ENCODE measurements at places on chromosomes 11 and 22.

- no peak for DNase-seq
These were observed 24.8 kb upstream of the RCN1 start for GRCh38 chr11:32065865-32066629.

DNA sequence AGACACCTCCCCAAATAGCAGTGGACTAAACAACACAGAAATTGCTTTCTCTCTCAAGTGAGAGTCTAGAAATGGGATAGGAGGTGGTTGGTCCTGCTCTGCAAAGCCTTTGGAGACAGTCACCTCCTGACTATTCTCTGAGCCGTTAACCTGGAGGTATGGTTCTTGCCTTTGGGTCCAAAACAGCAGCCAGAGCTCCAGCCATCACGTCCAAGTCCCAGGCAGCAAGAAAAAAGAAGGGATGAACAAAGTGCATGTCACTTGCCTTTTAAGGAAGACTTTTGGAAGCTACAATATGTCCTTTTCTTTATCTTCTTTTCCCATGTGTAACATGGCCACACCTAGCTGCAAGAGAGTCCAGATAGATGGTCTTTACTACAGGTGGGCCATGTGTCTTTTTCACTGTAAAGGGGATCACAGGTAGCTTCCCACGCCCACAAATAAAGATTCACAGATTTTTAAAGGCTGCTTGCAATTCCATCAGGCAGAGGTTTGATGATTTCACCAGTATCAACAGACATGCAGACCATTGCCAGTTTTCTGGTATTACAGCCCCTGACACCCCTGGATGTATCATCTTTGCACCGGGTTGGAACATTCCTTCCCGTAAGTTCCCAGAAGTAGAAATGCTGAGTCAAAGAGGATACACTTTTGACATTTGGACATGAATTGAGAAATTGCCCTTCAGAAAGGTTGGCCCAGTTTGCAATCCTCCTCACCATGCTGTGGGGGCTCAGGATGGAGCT is 66.0 kb downstream of the MYEOV start:
- no peak for DNase-seq

DNA sequence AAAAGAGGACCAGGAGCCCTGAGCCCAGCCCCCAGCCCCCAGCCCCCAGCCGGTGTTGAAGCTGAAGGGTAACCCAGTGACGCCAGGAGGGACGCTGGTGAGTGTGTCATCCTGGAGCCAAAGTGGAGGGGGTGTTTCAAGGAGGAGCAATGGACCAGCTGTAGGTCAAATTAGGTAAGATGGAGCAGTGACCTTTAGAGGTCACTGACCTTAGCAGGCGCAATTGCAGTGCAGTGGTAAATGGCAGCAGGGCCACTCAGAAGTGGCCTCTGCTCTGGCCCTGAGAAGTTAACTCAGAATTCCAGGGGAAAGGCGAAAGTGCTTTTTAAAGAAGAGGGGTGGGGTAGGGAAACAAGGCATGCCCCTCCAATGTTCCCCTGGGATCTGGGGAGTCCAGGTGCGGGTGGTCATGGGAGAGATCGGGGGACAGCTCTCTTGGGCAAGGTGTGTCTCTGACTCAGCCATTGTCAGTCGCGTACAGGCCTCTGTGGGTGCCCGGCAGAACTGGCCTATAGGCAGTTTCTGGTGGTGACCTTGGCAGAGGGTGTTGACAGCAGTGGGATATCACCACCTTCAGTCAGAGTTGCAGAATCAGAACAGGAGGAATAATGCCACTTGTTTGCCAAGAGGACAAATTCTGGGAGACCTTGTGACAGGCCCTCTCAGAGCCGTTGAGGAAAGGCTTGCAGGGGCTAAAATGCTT is 50.3 kb upstream of the TIMP3 start:
- DNase-seq = no peak

DNA sequence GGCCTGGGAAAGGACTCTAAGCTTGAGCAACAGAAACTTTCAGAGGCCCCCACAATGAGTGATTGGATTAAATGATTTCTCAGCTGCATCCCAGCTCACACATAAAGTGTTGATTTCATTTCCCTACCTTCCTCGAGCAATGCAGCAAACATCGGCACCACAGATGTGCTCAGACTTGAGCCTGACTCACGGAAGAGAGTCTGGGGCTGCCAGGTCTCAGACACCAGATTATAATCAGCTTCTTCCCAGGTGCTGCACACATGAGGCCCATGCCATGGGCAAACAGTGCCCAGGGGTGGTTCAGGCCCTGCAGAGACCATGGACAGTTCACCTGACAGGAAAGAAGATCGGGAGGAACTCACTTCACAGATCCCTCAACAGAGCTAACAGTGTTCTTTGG is 226.6 kb upstream of the TENM4 start:
- no peak for DNase-seq

DNA sequence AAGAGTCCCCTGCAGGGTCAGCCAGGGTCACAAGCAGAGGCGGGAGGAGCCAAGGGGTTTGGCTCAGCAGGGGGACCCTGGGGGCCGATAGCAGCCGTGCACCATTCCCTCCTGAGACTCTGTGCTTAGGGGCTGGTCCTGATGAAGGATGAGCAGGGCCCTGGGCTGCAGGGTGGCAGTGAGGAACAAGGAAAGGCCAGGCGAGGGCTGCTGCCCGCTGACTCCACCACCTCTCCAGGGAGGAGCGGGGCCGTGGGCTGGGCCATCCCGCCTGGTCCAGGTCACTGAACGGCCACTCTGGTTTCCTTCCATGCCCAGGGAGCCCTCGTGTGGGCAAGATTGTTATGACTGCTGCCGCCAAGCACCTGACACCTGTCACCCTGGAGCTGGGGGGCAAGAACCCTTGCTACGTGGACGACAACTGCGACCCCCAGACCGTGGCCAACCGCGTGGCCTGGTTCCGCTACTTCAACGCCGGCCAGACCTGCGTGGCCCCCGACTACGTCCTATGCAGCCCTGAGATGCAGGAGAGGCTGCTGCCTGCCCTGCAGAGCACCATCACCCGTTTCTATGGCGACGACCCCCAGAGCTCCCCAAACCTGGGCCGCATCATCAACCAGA is 9.2 kb upstream of the NDUFS8 start:
- DNase-seq = no peak

DNA sequence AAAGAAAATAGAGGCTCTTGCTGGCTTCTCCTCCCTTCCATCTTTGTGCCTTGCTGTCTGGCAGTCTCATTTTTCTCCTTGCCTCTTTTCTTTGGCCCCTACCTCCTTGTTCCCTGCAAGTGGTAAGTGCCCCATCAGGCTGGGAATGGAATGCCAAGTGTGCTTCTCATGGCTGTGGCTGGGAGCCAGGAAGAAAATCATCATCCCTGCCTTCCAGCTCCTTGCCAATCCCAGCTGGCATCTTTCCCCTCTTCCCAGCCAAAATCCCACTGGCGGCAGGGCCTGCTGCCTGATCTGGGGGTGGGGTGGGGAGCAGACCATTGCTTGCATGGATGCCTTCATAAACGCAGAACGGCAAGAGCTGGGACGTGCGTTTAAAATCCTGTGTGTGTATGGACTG is 27.0 kb upstream of the SLC25A18 start:
- DNase-seq = peak; percentile 68

- no peak for DNase-seq
These were observed 62.6 kb upstream of the PTPRJ start for GRCh38 chr11:47917599-47918369.

GRCh38 chr11:79229047-79229446 is 211.8 kb downstream of the TENM4 start:
- DNase-seq = no peak

DNA sequence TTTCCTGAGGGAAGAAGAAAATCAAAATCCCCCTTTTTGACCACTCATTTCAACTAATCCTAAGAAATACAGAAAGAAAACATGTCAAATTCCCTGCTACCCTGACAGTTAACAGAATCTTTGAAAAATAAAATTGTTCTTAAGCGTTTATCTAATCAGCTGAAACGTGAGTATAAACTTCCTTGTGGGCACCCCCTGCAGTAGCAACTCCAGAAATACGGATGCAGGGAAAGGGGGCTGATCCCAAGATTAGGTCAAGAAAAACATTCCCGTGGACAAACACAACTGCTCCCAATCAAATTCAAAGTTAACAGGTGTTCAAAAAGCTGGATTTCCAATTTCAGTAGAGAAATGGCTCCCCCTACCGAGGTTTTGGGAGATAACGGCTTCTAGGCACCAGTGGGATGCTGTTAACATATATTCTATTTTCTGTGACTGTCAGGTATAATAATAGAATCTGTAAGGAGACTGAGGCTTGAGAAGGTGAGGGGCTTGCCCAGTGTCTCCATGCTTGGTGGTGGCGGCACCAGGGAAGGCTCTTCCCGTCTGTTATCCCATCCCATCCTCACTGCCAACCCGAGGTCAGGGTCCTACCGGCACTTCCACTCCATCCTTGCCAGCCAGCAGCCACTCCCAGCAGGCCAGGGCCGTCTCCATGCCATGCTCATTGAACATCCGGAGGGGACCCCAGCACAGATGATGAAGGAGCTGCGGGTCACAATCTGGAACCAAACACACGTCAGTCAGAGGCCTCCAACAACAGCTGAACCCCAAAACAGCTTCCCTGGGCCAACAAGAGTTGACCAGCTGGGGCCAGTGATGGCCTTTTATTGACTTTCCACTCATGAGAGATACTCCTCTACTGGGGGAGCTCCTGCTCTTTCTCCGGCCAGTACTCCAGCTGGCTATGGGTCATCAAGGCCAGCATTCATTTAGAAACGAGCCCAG is 32.0 kb upstream of the SERPIND1 start:
- no peak for DNase-seq

DNA sequence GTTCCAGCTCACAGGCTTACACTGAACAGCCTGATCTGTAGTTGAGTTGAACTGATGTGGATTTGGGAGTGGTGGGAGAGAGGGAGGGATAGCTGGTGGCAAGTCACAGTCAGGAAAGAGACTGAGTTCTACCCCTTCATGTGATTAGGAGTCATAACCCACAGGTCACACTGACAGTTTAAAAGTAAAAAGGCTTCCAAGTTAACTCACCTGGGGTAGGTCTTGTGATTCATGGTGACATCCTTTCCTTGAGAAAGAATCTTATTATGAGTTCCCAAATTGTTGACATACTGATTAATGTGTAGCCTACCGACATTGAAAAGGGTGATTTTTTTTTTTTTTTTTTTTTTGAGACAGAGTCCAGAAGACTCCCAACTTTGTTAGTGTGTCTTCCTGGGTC is 5.4 kb downstream of the IZUMO1R start:
- DNase-seq = no peak

DNA sequence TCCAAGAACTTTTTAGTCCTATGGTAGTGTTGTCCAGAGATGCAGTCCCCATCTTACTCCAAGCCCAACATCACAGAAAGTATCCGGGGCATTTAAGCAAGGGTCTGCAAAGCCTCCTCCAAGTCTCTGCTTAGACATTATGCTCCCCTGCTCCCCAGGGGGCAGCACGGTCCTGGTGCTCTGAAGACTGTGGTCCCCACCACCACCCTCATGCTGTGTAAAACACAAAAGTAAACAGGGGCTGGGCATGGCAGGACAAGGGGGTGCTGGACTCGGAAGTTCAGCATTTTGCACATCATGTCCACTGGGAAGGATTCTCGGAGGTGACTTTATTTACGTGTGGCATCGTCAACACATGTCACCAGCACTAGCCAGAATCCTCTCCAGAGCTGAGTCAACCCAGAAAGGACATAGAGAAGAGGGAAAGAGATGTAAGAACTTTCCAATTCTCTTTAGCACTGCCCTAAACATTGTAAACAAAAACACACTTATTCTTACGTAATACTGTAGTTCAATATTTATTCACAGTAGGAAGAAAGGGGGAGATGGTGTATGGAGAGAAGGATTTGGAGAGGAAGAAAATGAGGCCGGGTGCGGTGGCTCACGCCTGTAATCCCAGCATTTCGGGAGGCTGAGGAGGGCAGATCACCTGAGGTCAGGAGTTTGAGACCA is 37.7 kb downstream of the TCIRG1 start:
- DNase-seq = no peak

DNA sequence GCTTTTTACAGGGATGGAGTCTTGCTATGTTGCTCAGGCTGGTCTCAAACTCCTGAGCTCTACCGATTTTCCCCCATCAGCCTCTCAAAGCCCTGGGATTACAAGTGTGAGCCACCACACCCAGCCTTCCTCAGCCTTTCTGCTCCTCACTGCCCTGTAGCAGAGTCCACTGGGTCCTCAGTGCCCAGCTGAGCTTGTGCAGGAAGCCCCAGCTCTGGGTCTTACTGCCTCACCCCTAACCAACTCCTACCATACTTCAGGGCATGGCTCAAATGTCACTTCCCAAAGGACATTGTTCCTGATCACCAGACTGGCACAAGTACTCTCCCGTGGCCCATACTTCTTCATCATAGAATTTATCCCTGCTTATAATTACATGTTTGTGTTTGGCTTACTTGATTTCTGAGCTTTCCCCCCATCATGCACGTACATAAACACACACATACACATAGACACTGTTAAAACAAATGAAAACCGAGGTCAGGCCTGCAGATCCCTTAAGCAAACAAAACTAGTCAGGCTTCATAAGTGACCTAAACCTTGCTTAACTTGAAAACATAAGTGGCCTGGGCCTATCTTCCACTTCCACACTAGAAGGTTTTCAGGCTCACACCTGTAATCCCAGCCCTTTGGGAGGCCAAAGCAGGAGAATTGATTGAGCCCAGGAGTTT is 14.0 kb upstream of the SLC43A3 start:
- DNase-seq = no peak

- no peak for DNase-seq
These were observed 2.1 kb downstream of the FXYD6 start for GRCh38 chr11:117874253-117874909.

DNA sequence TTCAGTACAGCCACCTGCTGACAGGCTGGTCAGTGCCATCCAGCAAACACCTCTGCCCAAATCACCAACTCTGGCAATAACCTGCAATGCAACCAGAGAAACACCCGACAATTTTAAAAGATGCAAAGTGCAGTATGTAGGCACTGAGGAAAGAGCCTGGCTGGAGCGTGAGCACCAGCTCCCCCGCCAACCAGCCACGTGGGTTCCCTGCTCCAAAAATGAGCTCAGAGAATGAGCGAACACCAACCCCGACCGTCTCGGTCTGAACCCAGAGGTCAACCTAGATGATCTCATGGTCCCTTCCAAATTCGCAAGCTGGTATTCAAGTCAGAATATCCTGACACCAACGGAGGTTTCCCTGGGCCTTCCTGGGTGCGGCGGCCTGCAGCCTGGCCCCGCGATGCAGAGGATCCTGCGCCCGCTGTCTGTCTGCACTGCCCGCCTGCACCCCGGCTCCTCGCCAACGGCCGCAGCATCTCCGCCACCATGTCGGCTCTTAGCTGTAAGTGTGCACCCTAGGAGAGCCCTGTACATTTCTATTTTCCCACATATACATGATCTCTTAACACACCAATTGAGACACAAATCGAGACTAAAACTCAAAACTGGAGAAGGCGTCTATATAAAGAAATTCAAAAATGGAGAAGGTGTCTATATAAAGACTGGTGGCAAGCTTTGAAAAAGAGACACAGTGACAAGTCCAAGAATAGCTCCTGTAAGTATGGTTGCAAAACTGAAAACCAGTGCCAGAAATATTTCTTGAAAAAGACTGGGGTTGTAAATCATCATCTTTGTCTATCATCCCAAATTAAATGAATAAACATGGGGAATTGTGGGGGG is 22.8 kb downstream of the TMEM184B start:
- DNase-seq = no peak

Data from cerebellar nuclear complex (tissue), 1 donor.